ENCODE measurements at places on chromosomes 2 and 18.
A peak's percentile ranks its signal among the peaks of the same experiment; 100 is the strongest.

- DNase-seq = peak; percentile 34
Observed at GRCh38 chr2:234632527-234633391, 135.9 kb upstream of the ARL4C start.

- DNase-seq = no peak
Observed at GRCh38 chr2:70454936-70455544, 98.6 kb downstream of the TGFA start.

- DNase-seq = no peak
Observed at GRCh38 chr18:36633961-36634412, 194.8 kb downstream of the TPGS2 start.

GRCh38 chr2:119435081-119435952 lies 3.7 kb downstream of the TMEM37 start:
- peak; percentile 74 for DNase-seq

DNA sequence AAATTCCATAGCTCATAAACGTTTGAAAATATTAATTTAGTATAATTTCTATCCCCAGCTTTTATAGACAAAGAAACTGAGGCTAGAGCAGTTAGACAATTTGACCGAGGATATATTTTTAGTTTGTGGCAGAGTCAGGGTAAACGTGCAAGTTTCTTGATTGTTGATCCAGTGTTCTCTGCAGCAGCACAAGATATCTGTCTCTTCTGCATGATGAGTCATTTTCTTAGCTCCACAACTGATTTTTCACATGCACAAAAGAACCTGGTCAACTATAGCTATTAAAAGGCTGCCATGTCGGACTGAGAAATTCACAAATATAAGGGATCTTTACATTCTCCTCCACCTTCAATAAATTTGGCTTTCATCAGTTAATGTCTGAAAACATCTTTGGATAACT lies 143.4 kb upstream of the CYP26B1 start:
- no peak for DNase-seq

GRCh38 chr2:186591506-186591890 lies 1.6 kb downstream of the ITGAV start:
- DNase-seq = no peak

DNA sequence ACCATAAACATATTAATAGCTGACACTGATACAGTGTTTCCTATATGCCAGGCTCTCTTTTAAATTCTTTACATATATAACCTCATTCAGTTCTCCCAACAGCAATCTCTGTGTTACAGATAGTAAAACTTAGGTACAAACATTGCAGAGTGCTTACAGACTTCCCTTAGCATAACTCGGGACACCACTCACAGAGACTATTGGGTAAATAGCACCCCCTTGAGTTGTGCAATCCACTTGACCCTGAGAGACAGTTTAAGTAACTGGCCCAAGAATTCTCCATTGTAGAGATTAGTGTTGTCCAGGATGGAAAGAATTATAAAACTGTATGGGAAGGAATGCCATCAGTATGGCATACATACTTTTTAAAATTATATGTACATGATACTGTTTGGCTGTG lies 110.1 kb downstream of the POLE4 start:
- DNase-seq = no peak

- no peak for DNase-seq
Observed at GRCh38 chr2:38466876-38467767, 90.0 kb upstream of the ATL2 start.

- no peak for DNase-seq
Observed at GRCh38 chr2:30465171-30465545, 18.1 kb downstream of the LCLAT1 start.

GRCh38 chr2:10257036-10257435 lies 45.7 kb upstream of the HPCAL1 start:
- no peak for DNase-seq

DNA sequence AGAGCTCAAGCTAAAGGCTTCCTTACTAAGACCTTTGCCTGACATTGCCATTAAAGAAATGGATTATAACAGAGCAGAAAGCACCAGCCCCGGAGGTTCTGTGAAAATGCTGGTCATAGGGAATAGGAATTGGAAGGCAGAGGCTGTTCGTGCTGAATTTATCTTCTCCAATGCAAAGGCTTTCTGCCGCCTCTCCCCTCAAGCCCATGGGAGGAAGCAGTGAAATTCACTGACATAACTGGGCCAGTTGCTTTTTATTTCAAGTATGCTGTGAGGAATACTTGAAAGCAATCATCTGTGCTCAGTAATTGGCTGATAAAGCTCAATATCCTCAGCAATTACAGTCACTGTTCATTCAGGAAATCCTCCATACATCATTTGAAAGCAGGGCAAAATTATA lies 85.4 kb upstream of the LINC00305 start:
- no peak for DNase-seq

GRCh38 chr18:13363359-13363758 lies 144.8 kb downstream of the LDLRAD4 start:
- DNase-seq = no peak

DNA sequence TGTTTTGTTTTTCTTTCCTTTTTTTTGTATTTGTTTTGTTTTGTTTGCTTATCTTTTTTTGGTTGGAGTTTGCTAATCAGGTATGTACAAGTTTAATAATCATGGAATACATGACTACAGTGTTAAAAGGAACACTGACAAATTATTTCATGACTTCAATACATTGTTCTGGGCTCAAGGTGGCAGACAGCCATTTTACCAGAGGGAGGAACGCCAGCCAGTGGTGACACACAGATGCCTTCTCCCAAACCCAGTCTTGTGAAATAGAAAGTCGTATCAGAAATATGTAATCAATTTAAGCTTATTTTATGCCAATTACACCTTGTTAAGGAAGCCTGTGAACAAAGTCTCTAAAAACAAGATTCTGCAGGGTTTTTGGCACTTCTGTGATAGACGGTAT lies 264.0 kb upstream of the EPHA4 start:
- no peak for DNase-seq

DNA sequence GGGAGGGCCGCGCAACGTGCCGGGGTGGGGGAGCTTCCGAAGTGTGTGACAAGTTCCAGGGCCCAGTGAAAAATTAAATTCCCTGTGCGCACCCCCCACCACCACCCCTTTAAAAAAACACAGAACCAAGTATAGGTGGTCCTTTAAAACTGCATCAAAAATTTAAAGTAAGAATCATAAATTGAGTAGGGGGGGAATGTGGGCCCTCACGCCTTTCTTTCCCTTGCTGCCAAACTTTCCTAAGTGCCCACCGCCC lies 2.5 kb downstream of the BCL11A start:
- DNase-seq = no peak

DNA sequence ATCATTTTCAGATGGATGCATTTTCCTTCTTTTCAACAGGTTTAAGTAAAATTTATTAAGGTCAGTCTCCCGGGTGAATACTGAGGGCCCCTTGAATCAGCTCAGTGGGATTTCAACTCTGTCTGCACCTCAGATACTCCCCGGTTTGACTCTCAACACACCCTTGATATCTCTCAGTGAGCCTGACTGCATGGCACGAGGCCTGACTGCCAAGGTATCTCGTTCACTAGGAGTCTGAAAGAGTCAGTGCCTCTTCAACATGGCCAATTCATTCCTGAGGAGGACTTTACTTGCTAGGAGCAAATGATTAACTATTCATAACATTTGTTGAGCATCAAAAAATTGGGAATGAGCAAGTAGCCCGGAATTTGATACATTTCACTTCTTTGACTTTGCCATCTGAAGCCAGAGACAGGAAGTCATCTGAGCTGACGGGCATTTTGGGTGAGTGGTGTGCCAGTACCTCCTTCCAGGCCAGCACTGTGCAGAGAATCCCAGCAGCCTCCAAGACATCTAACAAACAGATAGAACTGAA lies 81.0 kb downstream of the VAPA start:
- DNase-seq = no peak

GRCh38 chr2:241271706-241272302 lies 43.7 kb downstream of the HDLBP start:
- peak; percentile 83 for DNase-seq

GRCh38 chr2:223980397-223980735 lies 23.1 kb downstream of the MRPL44 start:
- no peak for DNase-seq

GRCh38 chr2:65057391-65058052 lies 1.3 kb downstream of the CEP68 start:
- peak; percentile 65 for DNase-seq

DNA sequence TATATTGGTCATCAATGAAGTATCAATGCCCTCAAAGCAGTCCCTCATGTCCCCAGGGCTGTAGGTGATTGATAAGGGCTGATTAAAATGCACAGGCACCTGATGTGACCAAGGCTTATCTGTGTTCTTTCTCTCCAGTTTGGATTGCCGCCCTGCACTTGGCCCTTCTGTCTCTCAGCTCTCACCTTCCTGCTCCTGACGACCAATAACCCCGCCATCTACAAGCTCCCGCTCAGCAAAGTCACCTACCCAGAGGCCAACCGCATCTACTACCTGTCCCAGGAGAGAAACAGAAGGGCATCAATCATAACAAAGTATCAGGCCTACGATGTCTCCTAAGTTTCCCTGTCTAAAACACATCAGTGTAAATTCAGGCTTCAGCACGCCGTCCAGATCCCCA lies 41.8 kb upstream of the SLC14A1 start:
- no peak for DNase-seq

- no peak for DNase-seq
Observed at GRCh38 chr2:118851650-118852049, 4.2 kb upstream of the EN1 start.

DNA sequence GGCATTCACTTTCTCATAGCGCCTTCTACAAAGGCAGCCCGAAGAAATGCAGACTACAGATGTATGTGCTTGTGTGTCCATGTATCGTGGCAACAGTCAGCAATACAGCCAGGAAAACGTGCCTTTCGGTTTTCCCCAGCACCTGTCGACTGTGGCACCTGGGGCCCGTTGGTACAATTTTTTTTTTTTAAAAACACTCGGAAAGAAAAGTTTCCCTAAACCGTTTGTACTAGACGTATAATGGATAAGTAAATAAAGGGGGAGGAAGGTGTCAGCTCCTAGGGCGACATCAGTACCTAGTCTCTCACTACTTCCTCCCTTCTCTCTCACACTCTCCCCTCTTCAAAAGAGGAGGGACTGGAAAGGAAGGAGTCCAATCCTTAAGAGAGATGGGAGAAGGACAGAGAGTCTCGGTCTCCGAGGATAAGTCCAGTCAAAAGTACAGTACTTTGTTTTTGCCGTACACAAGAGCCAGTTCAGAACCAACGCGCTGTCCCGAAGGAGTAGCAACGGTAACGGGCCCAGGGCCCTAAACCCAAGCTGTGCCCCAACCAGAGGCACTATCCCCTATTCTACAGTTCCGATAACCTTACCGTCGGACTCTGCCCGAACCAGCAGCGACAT lies 759 bp downstream of the PPP4R3B start:
- peak; percentile 62 for DNase-seq

DNA sequence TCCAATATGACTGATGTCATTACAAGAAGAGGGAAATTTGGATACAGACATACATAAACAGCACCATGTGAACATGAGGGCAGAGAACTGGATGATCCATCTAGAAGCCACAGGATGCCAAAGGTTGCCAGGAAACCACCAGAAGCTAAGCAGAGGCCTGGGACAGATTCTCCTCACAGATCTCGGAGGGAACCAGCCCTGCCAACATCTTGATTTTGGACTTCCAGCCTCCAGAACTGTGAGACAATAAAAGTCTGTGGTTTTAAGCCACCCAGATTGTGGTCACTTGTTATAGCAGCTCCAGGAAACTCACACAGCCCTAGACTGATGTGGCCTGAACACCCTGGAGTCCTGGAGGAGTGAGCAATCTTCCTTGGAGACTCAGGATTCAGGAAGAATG lies 351.6 kb downstream of the EIPR1 start:
- DNase-seq = no peak

DNA sequence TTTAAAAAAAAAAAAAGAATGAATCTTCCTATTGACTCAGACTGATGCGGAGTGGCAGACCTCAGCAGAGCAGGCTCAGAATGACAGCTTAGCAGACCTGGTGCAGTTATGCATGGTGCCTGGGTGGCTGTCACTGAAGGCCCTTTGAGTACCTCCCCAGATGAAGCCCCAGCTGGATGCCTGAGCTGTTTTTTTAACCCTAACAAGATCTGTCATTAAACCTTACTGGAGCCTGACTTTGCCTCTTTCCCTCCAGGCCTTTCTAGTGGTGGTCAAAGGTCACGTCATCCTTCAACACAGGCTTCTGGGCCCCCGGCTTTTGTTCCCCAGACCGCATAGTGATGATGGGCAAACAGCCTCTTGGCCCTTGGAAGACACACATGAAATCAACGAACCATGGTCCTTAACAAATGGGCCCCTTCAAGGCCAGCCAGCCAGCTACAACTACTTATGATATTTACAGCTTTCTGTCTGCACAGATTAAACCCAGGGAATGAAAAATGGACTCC lies 138.3 kb upstream of the CYP1B1 start:
- DNase-seq = peak; percentile 16

Measured in small intestine (tissue), 16 donors.